CD4-positive, alpha-beta T cell treated with Interleukin-12 subunit alpha and Interleukin-12 subunit beta, for 1 hour (primary cell): ENCODE measurements at places on chromosomes 12 and 14.

DNA sequence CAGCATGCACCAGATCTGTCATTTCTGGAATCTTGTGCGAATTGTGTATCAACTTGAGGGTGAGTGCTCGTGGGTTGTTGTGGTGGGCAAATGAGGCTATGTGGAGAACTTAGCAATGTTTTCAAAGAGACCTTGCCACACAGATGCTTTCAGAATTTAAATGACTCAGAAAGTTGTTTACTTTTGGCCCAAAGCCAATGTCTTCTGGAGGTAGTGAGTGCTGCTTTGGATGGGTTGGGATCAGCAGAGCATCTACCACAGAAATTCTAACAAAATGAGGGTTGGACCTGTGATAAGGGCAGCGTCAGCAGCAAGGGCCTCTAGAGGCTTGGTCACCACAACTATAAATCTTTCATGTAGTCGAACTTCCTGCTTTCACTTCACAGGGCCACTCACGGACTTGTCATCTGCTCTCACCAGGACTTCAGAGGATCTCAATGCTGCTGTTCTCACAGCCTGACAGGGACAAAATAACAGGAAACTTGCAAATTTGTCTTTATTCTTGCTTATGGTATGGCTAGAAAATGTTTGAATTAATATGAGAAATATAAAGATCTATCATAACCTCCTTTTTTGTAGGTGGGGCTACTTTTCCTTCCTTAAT lies 111.4 kb downstream of the DACT1 start:
- peak; percentile 8 for DNase-seq

GRCh38 chr12:83389237-83389996 lies 702.7 kb downstream of the TMTC2 start:
- no peak for DNase-seq

GRCh38 chr12:32178341-32179010 lies 71.8 kb downstream of the BICD1 start:
- DNase-seq, result no peak

GRCh38 chr14:85531141-85531586 lies 1.2 kb downstream of the FLRT2 start:
- DNase-seq, result no peak

- no peak for DNase-seq
These were observed 125.2 kb upstream of the CCDC196 start for GRCh38 chr14:66361013-66361412.

DNA sequence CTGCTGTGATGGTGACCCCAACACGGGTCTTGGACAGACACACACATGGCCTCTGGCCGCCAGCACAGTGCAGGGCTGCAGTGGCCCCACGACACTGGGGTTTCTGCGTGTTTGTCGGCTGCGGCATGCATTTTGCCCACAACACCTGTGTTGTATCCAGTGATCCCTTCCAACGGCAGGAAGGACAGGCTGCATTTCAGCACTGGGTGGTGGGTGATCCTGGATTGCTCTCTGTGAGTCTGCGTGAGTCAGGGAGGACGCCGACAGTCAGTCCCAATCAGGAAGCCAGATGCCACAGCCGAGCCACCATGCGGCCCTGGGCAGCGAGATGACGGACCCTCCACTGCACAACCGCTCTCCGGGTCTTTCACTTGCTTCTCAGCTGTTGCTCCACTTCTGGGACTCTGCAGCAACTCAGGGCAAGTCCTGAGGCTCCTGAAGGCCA lies 20.6 kb downstream of the LRTM2 start:
- DNase-seq, result no peak

- DNase-seq, result peak; percentile 68
These were observed 221.8 kb upstream of the SSTR1 start for GRCh38 chr14:37985826-37986470.

- DNase-seq, result no peak
These were observed 692.9 kb downstream of the BCL11B start for GRCh38 chr14:98579140-98579539.

GRCh38 chr12:105978686-105979085 lies 160.1 kb downstream of the NUAK1 start:
- DNase-seq, result no peak

- DNase-seq, result peak; percentile 36
These were observed 41.8 kb downstream of the CORO1C start for GRCh38 chr12:108689314-108690190.

DNA sequence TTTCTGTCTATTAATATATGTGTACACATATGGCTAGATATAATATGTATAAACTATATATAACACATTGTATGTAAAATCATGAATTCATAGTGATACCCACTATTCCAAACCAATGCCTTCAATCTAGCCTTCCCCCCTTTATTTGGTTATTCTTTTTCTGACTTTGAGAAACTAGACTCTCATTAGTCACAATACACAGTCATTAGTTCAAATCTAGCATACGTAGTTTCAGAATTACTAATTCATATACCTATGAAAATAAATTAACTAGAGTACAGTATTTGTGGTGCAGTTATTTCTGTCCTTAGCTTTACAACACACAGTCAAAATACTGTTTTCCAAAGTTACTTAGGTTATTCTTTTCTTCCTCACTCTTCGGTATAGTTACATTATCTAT lies 268.2 kb downstream of the DPF3 start:
- no peak for DNase-seq

- no peak for DNase-seq
These were observed 119.3 kb downstream of the LMNTD1 start for GRCh38 chr12:25433581-25434325.

GRCh38 chr12:113296557-113297213 lies 38.2 kb downstream of the SLC8B1 start:
- no peak for DNase-seq

DNA sequence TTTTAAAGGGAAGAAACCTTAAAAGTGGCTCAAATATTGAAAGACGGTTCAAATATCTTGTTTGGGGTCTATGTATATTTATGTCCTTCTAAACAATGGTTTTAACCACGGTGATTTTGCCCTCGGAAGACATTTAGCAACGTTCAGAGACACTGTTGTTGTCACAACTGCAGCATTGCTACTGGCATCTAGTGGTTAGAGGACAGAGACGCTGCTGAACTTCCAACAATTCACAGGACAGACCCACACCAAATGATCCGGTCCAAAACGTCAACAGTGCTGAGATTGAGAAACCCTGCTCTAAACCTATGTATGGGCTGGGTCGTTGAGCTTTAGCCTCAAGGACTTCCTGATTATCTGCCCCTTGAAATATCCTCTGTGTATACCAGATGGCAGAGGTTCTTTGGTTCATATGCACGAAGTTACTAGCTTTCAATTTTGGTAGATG lies 1.7 kb downstream of the ANGEL1 start:
- DNase-seq, result peak; percentile 48

- DNase-seq, result no peak
These were observed 84.6 kb downstream of the GARIN6 start for GRCh38 chr12:99732131-99732530.

GRCh38 chr14:74547331-74547927 lies 53.9 kb downstream of the ISCA2 start:
- no peak for DNase-seq

GRCh38 chr14:92905667-92906066 lies 17.3 kb upstream of the CHGA start:
- DNase-seq, result no peak

DNA sequence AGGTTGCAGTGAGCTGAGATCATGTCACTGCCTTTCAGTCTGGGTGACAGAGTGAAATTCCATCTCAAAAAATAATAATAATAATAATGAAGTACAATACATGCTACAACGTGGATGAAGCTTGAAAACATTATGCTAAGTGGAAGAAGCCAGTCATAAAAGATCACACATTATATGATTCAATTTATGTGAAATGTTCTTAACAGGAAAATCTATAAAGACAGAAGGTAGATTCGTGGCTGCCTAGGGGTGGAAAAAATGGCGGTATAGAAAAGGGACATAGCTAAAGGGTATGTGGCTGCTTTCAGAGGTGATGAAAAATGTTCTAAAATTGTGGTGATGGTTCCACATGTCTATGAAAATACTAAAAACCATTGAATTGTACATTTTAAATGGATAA lies 41.0 kb upstream of the AMIGO2 start:
- DNase-seq, result no peak

DNA sequence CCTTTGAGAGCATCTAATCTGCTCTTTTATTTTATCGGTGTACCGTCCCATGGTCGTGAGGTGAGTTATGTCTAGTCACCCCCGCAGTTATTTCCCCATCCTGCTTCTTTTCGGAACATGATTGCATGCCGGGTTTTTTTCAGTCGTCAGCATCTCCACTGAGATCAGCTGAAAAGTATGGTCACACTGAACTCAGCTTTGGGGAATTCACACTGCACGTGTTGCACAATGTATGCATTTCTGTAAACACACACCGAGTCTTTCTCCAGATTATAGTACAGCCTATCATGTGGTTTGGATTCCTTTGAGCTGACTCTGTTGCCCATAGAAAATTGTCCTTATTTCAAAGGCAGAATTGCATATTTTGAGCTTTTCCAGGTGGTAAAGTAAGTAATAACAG lies 24.6 kb downstream of the PLXNC1 start:
- peak; percentile 12 for DNase-seq

GRCh38 chr12:66683073-66683472 lies 4.2 kb upstream of the GRIP1 start:
- DNase-seq, result no peak

GRCh38 chr12:39623919-39624318 lies 4.3 kb upstream of the ABCD2 start:
- no peak for DNase-seq

GRCh38 chr12:22209422-22209821 lies 125.1 kb downstream of the ST8SIA1 start:
- DNase-seq, result no peak

DNA sequence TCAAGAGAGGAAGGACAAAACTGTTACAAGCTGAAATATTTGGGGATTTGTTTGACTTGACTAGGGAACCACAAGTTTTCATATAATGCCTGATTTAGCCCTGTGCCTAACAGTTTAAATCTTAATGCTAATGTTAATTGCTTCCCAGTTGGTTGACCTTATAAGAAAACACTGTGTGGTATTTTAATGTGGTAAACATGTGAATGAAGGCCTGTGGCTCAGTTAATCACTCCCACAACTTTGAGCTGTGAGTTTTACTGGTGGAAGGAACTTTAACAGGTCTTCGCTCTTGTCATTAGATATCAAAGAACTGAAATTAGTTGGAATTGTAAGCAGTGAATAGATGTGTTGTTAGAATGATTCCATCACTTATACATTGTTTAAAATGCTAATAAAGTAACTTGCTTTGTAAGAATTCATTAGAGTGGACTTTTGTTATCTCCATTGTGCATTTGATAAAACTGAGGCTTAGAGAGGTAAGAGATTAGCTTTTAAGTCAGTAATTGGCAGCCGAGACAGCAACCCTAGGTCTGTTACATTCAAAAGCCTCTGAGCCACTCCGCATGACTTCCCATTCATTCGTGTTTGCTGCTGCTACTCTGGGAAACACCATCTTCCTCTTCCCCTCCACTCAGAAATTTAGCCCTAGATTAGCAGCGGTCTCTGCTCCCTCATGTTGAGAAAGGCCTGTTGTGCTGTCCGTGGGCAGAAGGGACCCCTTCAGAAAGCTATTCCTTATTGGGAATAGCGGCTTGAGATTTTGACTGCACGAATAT lies 1.0 kb upstream of the TBK1 start:
- DNase-seq, result no peak

GRCh38 chr12:101604132-101604531 lies 9.4 kb downstream of the MYBPC1 start:
- DNase-seq, result no peak

GRCh38 chr14:95953111-95953724 lies 76.6 kb downstream of the TUNAR start:
- no peak for DNase-seq

- DNase-seq, result no peak
These were observed 33.3 kb upstream of the BEGAIN start for GRCh38 chr14:100620255-100621100.

- DNase-seq, result no peak
These were observed 15.0 kb upstream of the PSMA6 start for GRCh38 chr14:35277179-35277578.

DNA sequence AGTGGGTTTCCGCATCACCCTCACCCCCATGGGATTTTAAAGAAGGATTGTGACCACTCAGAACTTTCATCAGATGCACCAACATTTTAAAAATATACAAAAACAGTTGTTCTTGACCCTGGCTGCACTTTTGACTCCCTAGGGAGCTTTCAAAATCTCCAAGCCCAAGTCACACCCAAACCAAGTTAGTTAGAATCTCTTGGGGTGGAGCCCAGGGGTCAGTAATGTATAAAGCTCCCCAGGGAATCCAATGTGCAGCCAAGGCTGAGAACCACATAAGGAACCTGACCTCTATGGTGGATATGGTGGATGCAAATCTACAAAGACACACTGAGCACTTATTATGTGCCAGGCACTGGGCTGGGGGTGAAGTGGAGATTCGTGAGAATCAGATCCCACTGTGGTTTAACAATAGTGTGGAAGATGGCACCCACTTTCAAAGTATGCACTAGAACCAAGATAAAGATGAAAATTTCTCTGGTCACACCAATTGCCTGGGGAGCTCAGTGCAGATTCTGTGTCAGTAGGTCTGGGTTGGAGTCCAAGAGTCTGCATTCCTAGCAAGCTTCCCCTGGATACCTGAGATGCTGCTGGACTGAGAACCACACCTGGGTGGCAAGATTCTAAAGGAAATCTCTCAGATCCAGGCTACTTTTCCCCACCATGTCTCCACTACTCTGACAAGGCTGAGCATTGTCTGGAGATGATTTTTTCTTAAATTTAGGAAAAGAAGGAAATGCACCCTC lies 18.9 kb upstream of the CMKLR1 start:
- no peak for DNase-seq

- no peak for DNase-seq
These were observed 75.2 kb upstream of the DNM1L start for GRCh38 chr12:32603858-32604257.

GRCh38 chr14:68173227-68173972 lies 353.8 kb downstream of the RAD51B start:
- DNase-seq, result no peak

GRCh38 chr12:104243971-104244370 lies 28.4 kb downstream of the TXNRD1 start:
- no peak for DNase-seq

DNA sequence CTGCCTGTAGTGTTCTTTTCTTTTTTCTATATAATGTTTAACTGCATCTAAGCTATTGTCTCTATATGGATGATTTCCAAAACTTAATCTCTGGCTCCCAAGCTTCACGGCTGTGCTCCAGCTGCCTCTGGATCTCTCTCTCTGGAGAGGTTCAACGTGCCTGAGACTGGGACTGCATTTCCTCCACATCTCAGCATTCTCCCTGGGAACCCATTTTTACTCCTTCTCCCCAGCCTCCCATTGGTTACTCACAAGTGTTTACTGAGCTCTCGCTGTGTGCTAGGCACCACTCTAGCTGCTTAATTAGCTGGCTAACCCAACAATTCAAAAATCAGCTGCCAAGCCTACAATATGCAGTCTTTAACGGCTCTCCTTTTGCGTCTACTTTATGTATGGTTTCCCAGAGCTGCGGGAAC lies 34.7 kb downstream of the FBXL14 start:
- no peak for DNase-seq
